Daoy (cell line): ENCODE measurements at places on chromosomes 6 and 20. TPM values are rescaled to one million over a fixed set of nuclear protein-coding genes. Genes with fewer than 3 reads are reported as not detected.

DNA sequence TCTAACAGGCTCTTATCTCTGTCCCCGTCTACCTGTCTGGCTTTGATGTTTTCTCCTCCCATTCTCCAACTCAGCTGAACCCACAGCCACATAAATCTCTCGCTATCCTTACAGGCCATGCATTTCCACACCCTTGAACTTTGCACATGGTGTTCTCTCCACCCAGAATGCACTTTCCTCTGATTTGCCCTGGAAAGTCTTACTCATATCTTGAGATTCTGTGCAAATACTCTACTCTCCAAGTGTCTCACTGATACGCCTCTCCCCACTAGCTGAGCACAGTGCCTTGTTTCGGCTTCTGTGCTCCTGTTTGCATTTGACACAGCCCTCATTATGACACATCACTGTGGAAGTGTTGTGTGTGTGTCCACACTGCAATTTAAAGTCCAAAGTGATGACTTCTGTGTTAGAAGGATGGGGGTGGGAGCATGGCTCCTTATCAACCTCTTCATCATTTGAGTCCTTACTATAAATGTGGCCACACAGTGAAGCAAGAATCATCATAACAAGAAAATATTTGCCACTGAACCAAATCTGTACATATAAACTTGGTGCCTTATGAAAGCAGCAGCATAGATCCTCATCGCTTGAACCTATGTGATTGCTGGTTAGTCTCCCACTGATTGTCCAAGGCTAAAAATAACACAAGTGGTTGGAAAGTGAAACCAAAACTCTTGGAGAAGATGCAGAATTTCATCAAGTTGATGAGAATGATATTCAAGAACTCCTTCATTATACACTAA lies 5.5 kb upstream of the PRELID3B start:
- DNase-seq = peak; percentile 82

GRCh38 chr6:113370508-113371502 lies 486.3 kb upstream of the MARCKS start:
- DNase-seq = no peak

DNA sequence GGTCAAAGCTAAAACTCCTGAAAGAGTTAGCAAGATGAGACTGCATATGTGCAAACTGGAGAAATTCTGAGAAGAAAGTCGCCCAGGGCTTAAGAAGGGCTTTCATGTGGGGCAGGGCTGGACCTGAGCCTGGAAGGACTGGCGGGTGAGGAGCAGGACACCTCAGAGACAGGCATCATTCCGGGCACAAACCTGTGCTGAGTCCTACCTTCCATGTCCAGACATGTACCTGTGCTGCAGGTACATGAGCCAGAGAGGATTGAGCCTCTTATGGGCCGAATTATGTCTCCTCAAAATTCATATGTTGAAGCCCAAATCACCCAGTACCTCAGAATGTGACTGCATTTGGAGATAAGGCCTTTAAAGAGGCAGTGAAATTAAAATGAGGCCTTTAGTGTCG lies 171.0 kb downstream of the QRSL1 start:
- no peak for DNase-seq

DNA sequence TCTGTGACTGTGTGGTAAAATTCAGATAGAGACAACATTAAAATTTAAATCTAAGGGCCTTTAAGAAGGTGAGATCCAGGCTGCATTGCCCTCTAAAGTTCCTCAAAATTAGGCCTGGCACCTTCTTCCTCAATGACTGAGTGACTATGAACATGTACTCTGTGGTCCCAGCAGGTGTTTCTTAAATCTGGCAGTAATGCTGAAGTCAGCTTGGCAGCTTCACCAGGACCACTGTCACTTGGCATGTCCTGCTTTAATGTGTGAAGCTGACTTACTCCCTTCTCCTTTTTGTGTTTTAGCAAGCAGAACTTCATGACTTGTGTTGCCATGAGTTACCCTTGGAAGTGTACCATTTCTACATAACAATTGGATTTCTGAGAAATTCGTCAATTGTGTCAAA lies 141.7 kb downstream of the NKAIN2 start:
- DNase-seq = no peak

GRCh38 chr6:84002226-84002625 lies 31.3 kb upstream of the MRAP2 start:
- no peak for DNase-seq

Gene AK9
- total RNA-seq = 2.3 and 3.8 TPM in 2 replicates

Gene COL12A1
- 5.5 and 6.6 TPM in 2 replicates for total RNA-seq

Gene TMEM244
- total RNA-seq = 2.7 TPM in 1 of 2 replicates, not detected in the other

Gene SYNDIG1
- 0.80 and 0.91 TPM in 2 replicates for total RNA-seq

Gene NNAT
- not detected in 2 replicates for total RNA-seq
